ENCODE measurements at places on chromosomes 1 and 21.

GRCh38 chr1:40530735-40531380 is 579 bp upstream of the ZNF684 start:
- no peak for DNase-seq

- DNase-seq, result peak; percentile 39
These were observed 126.4 kb downstream of the NEK7 start for GRCh38 chr1:198283222-198283621.

DNA sequence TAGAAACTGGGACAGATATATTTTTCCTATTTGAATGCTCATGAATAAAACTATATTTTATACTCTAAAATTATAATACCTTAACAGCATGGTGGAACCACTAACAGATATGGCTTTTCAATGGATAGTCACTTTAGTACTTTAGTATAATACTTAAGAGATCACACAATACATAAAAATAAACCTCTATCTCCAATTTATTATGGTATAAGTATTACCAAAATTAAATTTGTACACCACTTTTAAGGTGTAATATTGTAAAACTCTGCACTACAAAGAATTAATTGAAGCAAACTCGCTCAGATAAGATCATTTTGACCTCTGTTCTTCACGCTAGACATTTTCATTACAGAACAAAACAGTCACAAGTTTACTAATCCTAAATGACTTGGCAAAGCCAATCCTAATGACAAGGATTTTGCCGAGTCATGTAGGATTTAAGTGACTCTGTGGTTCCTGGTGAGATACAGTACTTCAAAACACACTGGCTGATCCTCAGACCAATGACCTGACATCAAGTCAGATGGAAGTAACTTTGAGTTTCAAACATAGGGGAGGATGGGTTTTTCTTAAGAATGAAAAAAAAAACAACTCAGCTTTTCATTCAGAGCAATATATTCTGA is 200.6 kb downstream of the SMYD3 start:
- DNase-seq, result peak; percentile 90

GRCh38 chr21:39220150-39220549 is 36.9 kb upstream of the PSMG1 start:
- DNase-seq, result no peak

GRCh38 chr1:36408479-36408878 is 10.8 kb upstream of the LSM10 start:
- DNase-seq, result no peak

GRCh38 chr1:40313329-40313957 is 3.6 kb downstream of the COL9A2 start:
- DNase-seq, result no peak

- DNase-seq, result peak; percentile 20
These were observed 21.1 kb upstream of the RGS4 start for GRCh38 chr1:163047951-163048659.

- no peak for DNase-seq
These were observed 770 bp downstream of the NTNG1 start for GRCh38 chr1:107141491-107142126.

All from OCI-M1 (cell line).